ENCODE measurements at places on chromosomes 7 and 10.
A peak's percentile ranks its signal among the peaks of the same experiment; 100 is the strongest.

- no peak for DNase-seq
Measured at GRCh38 chr10:122222638-122223037, 48.5 kb upstream of the BTBD16 start.

DNA sequence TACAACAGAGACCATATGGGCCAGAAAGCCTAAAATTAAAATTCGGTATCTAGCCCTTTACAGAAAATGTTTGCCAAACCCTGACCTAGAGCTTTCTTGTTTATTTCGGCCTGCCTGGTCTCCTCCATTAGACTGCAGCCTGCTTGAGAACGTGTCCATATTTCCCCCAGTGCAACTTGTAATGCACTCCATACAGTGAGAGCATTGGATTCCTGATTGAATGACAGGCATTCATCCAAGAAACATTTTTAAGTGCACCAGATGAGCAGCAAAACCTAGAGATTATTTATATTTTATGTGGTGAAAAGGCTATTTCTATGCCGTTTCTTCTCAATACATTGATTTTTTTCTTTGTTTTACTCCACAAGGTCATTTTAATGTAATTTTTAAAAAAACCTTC is 47.4 kb upstream of the ORC5 start:
- DNase-seq, result no peak

DNA sequence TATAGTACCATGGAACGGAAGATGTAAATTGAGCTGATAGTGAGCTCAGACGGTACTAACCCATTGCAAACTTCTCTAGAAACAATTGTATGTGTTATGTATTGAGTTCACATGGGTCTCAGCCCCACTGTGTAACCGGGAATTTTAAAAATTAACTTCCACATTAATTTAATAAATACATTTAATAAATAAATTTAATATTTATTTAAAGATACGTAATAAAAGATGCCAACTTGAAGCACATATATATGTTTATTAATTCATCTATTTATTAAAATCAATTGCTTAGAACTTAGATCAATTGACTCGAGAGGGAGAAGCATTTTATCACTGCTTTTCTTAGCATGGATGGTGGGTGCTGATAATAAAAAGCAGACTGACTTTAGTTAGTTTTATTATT is 170.1 kb upstream of the NPVF start:
- no peak for DNase-seq

DNA sequence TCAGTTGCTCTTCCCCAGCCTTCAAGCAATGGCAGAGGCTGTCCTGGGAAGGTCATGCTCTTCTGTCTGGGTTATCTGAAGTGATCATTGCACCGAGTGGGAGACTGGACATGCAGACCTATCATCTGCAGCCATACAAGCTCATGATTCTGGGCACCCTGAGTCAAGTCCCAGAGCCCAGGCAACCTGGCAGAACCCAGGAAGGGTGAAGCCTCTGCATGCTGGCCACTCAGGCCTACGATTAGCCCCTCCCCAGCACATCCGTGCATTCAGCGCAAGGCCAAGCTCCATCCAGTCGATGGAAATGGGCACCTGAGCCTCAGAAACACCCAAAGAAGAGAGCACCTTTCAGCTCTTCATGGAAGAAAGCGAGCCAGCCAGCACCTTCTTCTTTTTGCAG is 261.8 kb downstream of the PAXIP1 start:
- DNase-seq, result no peak

GRCh38 chr7:151518105-151518946 is 1.4 kb downstream of the RHEB start:
- DNase-seq, result peak; percentile 61

DNA sequence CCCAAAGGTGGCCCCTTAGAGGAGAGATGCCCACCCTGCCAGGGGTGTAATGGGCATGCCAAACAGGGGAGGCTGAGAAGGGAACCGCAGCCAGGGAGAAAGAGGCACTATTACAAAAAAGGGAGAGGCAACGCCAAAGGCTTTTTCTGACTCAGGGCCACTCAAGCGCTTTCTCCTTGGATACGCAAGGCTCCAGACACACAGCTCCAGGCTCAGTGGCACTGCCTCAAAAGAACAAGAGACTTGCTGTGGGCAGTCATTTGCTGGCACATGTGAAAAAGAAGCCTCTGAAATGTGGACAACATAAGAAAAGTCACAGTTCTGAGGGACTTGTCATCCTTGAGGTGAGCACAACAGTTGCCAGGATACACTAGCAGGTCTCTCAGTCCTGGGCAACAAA is 128.4 kb downstream of the DGKI start:
- no peak for DNase-seq

- DNase-seq, result peak; percentile 70
Measured at GRCh38 chr7:16975712-16976111, 93.9 kb upstream of the AGR3 start.

DNA sequence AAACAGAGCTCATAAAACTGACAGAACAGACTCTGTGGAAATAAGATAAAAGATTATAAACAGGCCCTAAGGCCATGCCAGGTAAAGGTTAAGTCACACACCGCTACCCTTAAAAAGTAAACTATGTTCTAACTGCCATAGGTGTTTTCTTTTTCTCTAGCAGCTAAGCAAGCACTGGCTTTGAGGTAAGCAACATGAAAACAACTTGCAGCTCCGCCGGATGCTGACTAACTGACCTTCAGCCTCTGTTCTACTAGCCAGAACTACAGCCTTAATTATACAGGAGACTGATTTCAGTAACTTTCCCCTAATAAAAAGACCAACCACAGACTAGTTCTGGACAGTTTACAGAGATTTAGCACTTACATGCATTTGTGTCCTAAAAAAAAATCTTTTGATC is 708.3 kb downstream of the CCSER2 start:
- no peak for DNase-seq

GRCh38 chr7:50304129-50304910 is at the start of gene IKZF1:
Gene IKZF1 (plus strand): TSS chr7:50304716. CDS start chr7:50319062, 14,346 bp downstream.
- peak; percentile 95 for DNase-seq

DNA sequence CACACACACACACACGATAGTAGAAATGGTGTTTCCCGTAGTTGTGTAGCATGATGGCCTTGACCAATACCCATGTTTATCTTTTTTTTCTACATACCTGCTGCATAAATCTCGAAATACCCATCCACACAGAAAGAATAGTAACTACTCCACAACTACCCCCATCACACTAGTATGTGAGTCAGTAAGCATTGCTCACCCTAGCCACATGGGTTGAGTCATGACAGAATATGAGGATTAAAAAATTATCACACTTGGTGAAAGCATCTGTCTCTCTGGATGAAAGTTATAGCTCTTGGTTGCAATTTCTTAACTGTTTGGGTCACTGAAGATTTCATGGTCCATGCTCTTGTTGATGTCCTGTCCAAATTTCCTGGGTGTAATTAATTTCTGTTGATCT is 103.4 kb upstream of the MDFIC start:
- no peak for DNase-seq

DNA sequence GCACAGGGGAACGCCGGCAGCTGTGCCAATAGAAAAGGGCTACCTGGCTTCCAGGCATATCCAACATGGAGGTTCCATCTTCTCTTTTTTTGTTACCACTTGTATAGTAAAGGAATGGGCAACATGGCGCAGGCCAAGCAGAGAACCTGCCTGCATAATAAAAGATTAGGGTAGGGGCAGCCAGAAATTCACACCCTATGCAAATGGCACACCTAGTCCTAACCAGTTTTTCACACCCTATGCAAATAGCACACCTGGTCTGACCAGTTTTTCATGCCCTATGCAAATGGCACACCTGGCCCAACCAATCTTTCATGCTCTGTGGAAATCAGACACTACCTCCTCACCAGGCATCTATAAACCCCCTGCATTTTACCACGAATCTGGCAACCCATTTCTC is 369.5 kb downstream of the IPMK start:
- no peak for DNase-seq

- peak; percentile 92 for DNase-seq
Measured at GRCh38 chr10:92972066-92972870, 88.3 kb upstream of the CYP26C1 start.

- DNase-seq, result no peak
Measured at GRCh38 chr10:44860811-44861736, 50.1 kb upstream of the TMEM72 start.

DNA sequence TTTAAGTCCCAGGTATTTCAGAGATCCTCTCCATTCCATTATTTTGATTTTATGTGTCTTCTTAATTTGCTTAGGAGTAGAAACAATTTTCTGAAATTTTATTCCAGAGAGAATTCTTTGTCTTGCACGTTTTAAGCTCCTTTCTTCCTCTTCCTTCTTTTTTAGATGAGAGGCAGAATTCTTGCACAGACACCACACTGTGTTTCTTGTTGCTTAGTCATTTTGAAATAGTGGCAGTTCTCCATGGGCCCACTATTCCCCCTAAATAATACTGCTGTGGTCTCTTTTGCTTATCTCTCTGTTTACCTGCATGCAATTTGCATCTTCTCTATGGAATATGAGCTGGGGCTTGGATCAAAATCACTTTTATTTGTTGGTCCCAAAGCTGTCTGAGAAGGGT is 54.3 kb upstream of the WAC start:
- DNase-seq, result peak; percentile 32

DNA sequence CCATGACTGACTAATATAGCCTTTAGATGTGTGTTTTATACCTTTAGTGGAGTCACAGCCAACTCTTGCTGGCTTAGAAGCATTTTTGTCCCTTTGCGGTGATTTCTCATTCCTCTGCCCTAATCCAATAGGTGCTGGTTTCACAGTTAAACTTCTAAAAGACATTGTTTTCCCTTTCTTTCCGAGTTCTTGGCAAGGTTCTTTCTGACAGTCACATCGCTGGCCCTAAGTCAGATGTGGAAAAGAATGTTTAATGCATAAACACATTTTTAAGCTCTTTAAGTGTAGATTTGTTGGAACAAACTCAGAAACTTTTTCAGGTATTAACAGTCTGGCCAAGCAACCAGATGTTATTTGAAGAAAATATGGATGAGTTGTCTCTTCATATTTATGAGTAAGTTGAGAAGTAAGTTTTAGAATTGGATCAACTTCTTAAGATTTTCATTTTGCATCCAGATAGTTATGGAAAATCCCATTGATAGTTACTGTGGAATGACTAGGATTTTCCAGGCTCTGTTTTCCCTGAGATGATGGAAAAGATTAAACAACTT is 4.1 kb downstream of the EPDR1 start:
- DNase-seq, result no peak

- DNase-seq, result no peak
Measured at GRCh38 chr7:81181066-81181465, 262.2 kb upstream of the SEMA3C start.

DNA sequence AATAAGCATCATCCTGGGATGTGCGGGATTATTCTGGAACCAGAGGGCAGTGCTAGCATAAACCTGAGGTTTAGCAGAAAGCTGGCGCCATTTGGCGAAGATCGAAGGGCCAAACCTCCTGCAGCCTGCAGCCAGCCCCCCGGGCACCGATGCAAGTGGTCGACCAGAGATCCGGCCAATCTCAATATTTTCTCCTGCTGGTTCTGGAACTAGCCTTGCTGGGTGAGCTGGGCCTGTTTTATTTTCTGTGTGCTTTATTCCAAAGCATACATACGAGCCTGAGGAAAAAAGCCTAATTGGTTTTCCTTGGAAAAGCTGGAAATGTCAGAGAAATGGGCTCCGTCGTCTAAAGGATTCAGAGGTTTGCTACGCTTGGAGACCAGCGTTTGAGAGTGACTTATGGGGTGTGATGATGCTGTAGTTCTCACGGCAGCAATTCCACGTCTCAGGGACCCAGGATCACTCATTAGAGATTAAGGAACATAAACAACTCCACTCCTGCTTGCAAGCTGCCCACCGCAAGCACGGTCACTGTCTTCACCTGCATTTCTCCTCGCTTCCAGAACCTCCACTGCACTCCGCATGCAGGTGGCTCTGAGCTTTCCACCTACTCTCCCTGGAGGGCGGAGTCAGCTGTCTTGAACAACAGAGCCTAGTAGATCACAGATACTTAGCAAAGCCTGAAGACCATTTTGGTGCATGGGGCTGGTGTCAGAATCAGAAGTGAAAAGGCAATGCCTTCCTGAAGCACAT is 60.2 kb downstream of the PRKAG2 start:
- no peak for DNase-seq

DNA sequence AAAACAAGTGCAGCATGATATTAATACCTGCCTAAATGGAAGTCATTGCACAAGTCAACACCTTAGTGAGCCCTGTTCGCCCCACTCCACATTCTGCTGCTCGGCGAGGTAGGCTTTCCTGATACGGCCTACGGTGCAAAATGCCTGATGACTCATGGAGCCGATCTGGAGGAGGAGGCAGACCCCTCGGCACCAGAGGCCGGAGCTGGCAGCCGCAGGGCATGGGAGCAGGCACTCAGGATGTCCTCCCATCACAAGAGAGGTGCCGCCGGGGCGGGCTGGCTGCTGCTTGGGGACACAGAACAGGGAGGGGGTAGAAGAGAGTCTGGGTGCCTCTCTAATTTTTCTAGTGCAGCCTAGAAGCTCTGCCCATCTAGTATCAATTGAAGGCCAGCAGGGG is 418.5 kb upstream of the MGMT start:
- no peak for DNase-seq

GRCh38 chr10:107771066-107771465 is 606.6 kb upstream of the SORCS1 start:
- no peak for DNase-seq

GRCh38 chr7:33091111-33091531 is 18.1 kb downstream of the RP9 start:
- DNase-seq, result no peak

DNA sequence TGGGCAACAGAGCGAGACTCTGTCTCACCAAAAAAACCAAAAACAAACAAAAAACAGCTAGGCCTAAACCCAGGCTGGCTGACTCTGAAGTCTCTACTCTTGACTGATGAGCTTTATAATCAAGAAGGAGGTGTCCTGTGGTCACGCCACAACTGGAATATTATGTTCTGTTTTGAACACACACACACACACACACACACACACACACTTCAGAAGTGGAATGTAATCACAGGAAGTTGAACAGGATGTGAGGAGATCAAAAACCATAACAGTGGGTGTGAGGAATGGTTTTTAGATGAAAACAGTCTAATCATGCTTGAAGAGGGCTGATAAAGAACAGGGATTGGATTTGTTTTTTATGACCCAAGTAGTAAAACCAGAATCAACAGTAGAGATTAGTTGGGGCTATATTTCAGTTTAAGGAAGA is 51.1 kb upstream of the IL6 start:
- DNase-seq, result peak; percentile 9

GRCh38 chr7:133556048-133556447 is 303.2 kb downstream of the EXOC4 start:
- DNase-seq, result no peak

- DNase-seq, result no peak
Measured at GRCh38 chr10:32340596-32341180, 6.3 kb downstream of the EPC1 start.

GRCh38 chr10:636016-636730 is 53.3 kb downstream of the DIP2C start:
- DNase-seq, result no peak

DNA sequence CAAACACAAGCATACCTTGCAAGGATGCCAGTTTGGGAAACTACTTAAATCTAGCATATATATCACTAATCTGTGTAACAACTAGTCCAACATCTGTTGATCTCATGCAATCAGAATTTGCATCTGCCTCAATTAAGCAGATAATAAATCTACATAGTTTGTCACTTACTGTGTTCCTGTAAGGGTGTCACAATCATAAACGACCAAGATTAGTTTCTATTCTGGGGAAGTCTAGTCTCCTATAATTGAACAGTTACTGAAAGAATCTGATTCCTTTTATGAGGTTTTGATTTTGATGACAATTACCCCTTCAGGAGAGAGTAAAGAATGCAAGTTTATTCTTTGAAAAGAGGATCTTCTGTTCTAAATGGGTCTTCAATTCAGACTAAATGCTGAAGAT is 85.5 kb upstream of the LRRN3 start:
- no peak for DNase-seq

Data from hematopoietic multipotent progenitor cell treated with erythropoietin and hydrocortisone succinate and interleukin-3 and kit ligand, for 4 days (in vitro differentiated cells).